T47D (cell line): ENCODE measurements at places on chromosomes 13 and 19.

GRCh38 chr19:5903056-5903623 is 450 bp downstream of the NDUFA11 start:
- DNase-seq = no peak

DNA sequence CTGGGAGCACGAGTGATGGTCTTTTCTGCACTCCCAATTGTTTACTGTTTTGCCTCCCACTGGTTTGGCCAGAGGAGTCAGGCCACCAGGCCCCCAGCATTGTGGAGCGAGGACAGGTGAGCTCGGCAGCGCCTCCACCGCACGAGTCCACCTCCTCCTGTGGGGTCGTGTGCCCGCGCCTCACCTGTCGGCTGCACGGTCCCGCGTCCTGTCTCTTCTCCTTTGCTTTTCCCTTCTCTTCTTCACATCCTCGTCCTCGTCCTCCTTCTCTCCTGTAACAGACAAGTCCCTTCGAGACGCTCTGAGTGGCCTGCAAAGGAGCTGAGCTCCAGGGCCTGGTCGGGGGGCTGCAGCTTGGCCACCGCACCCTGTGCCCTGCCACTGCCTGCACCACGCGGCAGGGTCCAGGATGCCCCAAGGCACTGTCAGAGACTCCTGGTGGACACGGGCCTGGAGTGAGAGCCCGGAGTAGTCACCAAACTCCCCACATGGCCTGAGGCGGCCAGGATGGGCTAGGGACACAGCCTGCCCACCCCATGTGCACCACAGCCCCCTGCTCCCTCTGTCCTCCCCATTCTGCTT is 11.4 kb downstream of the AKAP8 start:
- no peak for DNase-seq

- DNase-seq = no peak
Observed at GRCh38 chr19:57803594-57804325, 11.0 kb downstream of the ZNF552 start.

GRCh38 chr13:30052120-30052519 is 201.7 kb upstream of the UBL3 start:
- DNase-seq = no peak

DNA sequence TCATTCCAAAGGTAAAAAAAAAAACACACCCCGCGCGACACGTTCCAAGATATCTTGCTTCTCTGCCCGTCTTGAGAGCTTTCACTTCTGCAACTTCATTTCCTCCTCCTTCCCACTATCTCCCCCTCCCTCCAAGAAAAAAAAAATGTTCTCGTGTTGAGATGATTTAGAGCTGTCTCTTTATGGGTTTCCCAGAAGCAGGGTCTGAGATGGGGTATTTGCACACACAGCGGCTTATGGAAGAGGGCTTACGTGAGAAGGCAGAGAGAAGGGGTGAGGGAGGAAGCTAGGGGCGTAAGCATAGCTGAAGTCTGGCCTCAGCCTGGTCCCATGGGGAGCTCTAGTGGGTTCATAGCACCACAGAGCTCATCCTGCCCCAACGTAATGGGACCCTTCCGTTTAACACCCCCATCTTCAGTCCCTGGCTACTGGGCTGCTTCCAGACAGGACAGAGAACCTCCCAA is 31.3 kb upstream of the USE1 start:
- no peak for DNase-seq

DNA sequence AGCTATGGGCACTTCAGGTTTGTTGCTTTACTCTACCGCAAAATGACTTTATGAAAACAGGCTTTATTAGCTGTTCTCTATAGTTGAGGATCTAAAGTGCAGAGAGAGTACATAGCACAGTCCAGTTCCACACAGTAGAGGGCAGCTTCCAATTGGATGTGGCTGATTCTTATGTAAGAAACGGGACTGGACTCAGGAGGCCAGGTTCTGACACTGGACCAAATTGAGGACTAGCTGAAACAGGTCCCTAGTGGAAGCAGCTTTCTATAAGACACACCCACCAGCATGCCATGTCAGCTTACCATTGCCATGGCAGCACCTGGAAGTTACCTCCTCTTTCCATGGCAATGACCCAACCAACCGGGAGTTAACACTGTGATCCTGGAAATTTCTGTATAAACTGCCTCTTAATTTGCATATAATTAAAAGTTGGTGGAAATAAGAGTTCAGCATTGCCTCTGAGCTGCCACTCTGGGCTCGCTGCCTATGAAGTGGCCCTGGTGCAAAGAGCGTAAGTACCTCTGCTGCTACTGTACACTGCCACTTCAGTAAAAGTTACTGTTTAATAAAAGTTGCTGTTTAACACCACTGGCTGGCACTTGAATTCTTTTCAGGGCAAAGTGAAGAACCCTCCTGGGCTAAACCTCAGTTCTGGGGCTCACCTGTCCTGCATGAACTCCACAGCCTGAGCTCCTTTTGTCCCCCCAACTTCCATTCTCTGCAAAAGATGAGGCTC is 211.9 kb upstream of the SLC10A2 start:
- DNase-seq = peak; percentile 30

DNA sequence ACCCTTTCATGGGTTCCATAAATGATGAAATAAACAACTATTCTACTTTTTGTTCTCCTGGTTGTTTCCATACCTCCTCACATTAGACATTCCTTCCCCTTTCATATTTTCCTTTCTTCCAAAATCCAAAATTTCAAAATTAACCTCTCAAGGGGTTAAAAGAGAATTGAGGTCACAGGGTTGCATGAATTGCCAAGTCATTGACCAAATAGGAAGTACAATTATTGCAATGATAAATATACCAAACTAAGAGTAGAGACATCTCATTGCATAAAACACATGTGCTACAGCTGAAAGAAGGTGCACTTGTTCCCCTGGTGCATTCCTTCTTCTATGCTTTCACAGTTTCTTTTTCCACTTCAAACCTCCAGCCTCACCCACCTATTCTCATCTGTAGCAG is 136.1 kb downstream of the KCTD12 start:
- no peak for DNase-seq

DNA sequence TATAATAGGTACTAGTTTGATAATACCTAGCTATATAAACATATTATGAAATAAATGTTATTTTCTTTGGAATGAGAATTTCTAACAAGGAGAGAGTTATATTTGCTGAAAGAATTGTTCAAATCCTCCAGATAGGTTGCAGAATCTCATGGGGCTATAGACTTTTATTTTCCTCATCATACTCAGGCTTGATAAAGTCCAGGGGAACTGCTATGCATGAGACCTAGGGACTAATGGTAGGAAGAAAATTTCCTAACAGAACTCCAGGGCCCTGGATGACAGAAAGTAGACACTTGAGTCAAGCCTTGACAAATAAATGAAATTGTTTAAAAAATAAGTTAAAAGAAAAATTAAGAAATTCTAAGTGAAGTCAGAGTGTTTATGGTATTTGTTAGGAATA is 138.5 kb upstream of the DACH1 start:
- DNase-seq = no peak

DNA sequence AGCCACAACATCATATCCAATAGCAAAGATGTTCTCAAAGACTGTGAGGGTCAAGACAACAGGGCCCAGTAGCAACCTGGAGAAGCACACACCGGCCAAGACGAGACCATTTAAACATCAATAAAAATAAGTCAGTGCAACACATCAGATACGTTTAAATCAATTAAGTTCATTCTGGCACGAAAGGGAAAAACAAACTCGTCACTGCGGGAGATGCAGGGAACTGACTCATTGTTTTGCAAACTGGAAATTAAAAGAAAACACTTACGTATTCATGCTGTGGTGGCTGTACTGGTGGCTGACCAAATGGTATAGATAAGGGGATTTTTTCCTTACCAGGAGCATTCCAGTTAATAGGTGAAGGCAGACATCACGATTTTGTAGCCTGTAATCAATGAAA is 26.3 kb upstream of the SLC15A1 start:
- no peak for DNase-seq

GRCh38 chr13:66139250-66139649 is 1090.9 kb downstream of the PCDH9 start:
- DNase-seq = no peak

GRCh38 chr19:6772028-6772865 is at the start of gene VAV1:
Gene VAV1, plus strand, starts transcription at chr19:6772708. Its CDS starts 100 bp downstream, at chr19:6772808.
- DNase-seq = no peak

DNA sequence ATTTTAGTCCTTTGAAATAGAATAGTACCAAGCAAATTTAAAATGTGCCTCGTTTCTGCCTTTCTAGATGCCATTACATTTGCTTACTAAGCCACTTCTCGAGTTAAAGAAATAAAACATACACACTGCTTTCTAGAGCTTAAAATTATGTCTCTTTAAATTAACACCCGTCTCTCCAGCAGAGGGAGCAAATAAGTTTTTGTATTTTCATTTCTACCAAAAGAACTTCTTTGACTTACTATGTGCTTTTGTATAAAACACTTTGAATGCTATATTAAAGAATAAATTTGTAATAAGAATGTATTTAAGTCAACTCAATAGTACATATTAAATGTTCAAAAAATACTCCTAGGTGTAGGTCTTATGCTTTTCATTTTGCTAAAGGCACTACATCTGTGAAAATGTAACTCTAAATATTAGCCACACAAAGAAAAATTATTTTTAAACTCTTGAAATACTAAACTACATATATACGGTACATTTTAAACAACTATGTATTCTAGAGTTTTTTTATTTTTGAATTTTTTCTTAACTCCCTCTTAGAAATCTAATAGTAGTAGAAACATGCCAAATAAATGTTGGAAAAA is 269.3 kb upstream of the MIR17HG start:
- peak; percentile 33 for DNase-seq

DNA sequence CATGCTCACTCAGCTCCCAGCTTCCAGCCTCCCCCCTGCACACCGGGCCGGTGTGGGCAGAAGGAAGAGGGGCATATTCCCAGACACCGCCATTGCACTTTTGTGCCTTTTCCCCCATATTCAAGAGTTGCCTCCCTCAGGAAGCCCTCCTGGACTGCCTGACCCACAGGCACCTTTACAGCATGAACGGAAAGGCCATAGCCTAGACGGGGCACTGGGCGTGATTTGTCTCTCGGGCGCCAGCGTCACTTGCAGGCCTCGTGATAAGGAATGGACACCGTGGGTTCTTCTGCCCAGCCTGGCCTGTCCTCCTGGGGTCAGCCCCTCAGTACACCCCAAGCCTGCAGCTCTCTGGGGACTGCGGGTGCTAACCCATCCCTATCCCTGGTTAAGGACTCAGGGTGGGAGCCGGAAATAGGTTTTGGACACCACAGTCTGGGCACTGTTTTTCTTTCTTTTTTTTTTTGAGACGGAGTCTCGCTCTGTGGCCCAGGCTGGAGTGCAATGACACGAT is 933 bp upstream of the UQCR11 start:
- peak; percentile 34 for DNase-seq

DNA sequence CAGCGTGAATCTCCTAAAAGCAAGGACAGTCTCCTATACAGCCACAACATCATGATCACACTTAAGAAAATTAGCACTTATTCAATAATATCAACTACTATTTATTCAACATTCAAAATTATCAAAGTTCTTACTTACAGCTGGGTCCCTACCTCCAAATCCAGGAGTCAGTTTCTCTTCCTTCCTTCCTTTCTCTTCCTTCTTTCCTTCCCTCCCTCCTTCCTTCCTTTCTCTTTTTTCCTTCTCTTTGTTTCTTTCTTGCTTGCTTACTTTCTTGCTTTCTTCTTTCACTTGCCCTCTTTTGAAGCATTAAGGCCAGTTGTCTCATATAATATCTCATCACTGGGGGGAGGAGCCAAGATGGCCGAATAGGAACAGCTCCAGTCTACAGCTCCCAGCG is 107.6 kb downstream of the DCT start:
- DNase-seq = no peak

DNA sequence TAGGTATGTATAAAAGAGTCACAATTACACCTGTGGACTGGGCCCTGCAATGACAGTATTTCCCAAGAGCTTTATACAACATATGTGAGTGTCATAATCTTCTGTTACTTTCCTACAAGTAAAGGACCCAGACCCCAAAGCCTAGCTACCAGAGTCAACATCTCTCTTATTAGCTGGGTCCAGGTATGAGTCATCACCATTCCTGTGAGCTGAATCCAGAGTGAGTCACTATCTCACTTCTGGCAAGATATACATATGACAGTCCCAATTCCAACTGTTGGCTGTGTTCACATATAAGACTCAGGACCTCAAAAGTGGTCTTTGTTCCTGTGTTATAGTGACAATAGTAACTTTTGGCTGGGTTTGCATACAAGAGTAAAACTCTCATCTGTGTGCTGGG is 46.7 kb downstream of the ZNF729 start:
- no peak for DNase-seq

- no peak for DNase-seq
Observed at GRCh38 chr13:77065461-77066147, 38.6 kb upstream of the FBXL3 start.

- DNase-seq = no peak
Observed at GRCh38 chr13:35648201-35648600, 171.7 kb upstream of the MAB21L1 start.

DNA sequence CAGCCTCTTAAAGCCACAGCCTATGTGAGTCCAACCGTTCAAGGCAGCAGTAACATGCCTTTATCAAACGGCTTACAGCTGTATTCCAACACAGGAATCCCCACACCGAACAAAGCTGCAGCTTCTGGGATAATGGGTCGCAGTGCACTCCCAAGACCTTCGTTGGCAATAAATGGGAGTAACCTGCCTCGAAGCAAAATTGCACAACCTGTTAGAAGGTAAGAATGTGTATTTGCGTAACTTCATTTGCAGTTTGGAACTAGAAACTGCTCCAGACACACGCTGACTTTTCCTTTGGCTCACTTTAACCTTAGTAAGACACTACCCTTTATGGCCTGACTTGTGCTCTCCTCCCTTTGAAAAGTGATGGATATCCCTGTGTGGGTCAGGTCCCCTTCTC is 63.4 kb downstream of the SLAIN1 start:
- DNase-seq = peak; percentile 19

GRCh38 chr13:71056581-71056980 is 810.4 kb downstream of the DACH1 start:
- no peak for DNase-seq

DNA sequence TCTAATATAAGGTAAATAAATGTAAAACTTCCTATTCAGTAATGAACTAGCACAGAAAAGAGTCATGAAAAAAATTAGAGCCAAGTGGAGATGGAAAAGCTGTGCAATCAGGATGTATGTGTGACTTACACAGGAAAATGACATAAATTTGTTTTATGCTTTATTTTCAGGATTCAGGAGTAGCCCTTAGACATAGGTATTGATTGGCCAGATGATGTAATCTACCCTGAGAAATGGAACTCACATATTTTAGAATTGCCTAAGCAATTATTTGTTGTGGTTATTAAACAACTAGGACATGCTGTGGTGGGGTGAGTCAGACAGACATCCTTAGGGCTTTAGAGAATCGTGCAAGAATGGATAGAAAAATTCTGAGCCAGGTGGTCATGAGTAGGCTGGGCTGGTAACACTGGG is 110.6 kb downstream of the PCDH9 start:
- no peak for DNase-seq

GRCh38 chr13:28273919-28274318 is 135.6 kb downstream of the PAN3 start:
- DNase-seq = no peak

- no peak for DNase-seq
Observed at GRCh38 chr19:32573492-32573794, 7.5 kb upstream of the PDCD5 start.
